Uterus (tissue), 4 donors: ENCODE measurements at places on chromosomes 11 and 22.

GRCh38 chr11:64475145-64475544, 115.9 kb upstream of the SLC22A12 start:
- DNase-seq = no peak

DNA sequence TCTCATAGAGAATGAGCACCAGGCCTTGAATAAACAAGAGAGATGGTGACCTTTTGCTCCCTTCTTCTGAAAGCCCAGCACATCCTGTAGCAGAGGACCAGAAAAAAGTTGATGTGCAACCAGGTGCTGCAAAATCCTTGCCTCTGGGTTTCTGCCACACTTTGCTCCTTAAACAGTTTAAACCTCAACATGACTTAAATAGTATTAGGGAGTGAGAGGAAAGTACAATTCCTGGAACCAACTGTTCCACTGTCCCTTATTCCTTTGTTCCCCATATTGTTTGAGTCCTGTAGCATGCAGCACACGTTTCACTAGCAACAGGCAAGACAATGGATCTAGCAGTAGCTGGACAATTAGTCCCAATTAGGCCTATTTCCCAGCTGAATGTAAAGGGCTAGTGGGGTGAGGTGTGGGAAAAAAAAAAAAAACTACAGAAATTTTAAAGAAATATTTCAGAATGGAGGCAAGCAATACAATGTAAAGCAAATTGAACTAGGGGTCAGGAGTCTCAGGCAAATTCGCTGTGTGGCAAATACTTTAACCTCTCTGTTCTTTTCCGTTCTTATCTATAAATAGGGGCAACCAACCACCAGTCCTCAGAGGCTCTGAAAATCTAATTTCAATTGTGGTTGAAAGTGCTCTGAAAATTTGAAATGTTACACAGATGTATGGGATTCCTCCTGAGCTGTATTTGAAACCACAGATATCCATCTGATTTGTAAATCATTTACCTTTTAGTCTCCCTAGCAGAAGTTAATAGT, 6.6 kb downstream of the MPPED2 start:
- DNase-seq = no peak

- no peak for DNase-seq
Observed at GRCh38 chr22:48794906-48795305, 1032.8 kb downstream of the BRD1 start.

- no peak for DNase-seq
Observed at GRCh38 chr11:67281552-67282150, 7.5 kb upstream of the ANKRD13D start.
